ENCODE measurements at places on chromosomes 1 and 21.

- no peak for DNase-seq
Measured at GRCh38 chr1:109627692-109628399, 8.2 kb downstream of the AMPD2 start.

DNA sequence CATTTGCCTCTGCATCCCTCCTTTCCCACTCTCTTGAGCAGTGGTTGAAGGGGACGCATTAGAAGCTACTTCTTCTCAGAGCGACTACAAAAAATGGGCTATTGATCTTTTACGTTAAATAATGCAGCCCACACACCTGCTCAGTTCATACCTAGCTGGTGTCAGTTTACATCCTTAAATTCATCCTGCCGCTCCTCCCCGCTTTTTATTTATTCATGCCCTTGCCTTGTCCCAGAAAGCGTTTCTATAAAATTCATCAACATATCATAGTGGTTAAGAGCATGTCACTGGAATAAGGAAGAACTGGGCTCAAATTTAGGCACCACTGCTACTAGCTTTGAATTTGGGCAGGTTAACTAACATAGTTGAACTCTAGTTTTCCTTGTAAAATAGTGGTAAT lies 66.0 kb upstream of the TINAGL1 start:
- no peak for DNase-seq

DNA sequence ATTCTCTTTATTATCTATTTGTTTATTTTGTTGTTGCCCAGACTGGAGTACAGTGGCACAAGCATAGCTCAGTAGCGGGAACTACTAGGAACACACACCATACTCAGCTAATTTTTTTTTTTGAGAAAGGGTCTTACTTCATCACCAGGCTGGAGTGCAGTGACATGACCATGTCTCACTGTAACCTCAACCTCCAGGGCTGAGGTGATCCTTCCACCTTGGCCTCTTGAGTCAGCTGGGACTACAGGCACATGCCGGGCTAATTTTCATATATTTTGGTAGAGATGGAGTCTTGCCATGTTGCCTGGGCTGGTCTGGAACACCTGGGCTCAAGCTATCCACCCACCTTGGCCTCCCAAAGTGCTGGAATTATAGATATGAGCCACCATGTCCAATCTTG lies 5.3 kb upstream of the TXNIP start:
- DNase-seq: no peak

GRCh38 chr1:245645406-245645805 lies 490.6 kb downstream of the KIF26B start:
- DNase-seq: no peak

Data from stimulated activated CD4-positive, alpha-beta T cell treated with anti-CD3 and anti-CD28 coated beads, TNF-alpha, amount 100 ng/mL, for 24 hours (primary cell).